ENCODE measurements at places on chromosomes 11 and 22.

DNA sequence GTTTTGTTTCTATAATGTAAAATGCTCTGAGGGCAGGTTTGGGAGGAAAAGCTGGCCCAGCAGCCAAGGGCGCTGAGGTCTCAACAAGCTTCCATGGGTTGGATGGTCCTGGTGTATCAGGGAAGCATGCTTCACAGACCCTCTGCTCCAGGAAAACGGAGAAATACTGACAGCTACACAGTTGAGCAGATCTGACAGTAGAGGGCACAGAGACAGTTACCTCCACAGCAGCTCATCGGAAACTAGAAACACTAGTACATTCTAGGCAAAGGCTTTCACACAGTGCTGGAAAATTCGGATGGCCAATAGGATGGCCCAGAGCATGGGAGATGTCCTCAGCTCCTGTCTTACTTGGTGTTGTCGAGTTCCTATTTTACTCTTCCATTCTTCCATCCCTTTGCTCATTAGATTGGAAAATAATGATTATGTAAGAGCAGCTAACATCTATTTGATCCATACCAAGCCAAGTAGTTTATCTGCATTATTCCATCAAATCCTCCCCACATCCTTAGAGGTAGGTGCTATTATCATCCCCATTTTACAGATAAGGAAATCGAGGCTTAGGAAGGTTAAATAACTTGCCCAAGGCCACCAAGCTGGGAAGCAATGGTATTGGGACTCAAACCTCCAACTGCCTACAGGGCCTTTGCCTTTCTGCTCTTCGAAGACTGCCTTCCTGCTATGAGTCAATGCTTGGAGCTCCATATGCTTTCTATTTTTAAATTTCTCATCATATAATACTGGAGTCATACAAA, 28.3 kb downstream of the LMO2 start:
- DNase-seq: no peak

DNA sequence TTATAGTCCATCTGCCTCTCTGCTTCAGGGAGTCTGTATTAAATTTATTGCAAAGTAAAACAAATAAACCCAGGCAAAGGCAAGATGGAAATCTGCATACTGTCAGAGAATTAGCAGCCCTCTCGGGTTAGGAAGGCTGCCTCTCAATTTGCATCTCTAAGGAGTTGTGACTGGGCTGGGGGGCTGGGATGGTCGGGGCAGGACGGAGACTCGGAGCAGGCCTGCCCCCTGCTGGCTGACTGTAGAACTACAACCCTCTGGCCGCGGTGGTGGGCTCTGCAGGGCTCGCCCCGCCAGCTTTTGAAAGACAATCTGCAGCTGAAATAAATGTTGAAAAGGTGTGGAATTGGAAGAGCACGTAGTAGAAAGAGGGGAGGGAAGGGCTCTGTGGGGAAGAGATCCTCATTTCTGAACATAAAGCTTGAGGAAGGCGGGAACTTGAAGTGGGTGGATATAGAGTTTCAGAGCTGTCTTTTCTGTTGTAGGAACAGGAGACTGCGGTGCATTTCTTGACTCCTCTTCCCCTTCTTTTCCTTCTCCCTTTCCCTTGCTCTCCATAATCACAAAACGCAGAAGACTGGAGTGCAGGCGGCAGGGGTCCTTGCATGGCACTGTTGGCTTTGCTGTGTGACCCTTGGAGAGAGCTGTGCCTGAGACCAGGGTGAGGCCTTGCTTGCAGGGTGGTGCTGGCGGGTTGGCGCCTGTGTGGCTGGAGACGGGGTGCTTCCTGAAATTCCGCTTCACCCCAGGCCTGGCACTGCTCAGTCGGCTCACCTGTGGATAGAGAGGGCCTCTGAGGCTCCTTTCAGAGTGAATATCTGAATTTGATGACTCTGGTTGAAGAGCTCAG, 22.6 kb upstream of the PKNOX2 start:
- peak; percentile 60 for DNase-seq

DNA sequence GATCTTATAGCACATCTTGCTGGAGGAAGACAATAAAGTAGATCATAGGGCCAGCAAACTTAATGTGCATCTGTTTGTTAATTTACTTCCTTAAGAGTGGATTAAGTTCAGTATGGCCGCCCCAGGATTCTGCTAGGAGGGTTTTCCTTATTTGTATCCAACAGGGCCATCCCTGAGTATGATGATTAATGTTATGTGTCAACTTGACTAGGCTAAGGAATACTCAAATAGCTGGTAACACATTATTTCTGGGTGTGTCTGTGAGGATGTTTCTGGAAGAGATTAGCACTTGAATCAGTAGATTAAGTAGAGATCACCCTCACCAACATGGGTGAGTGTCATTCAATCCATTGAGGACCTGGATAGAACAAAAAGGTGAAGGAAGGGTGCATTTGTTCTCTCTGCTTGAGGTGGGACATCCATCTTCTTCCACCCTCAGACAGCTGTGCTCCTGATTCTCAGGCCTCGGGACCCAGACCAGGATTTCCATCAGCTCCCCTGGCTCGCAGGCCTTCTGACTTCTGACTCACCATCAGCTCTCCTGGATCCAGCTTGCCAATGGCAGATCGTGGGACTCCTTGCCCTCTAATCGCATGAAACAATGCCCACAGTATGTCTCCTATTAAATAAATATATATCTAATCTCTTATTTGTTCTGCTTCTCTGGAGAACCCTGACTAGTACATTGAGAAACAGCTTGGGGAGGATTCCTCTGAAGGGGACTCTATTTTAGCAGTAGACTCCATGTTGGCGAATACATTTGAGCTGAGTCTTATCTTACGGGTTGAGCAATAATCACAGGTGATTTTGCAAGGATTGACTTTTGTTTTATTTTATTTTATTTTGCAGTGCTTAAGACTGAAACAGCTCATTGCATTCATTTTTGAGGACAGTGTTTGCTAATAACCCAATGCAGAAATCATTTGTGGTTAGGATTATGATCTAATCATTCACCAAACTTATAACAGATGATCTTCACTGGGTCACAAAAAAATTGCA, 9.0 kb upstream of the ZBTB44 start:
- no peak for DNase-seq

- DNase-seq: no peak
These were observed 14.0 kb downstream of the MYRF start for GRCh38 chr11:61766353-61766841.

DNA sequence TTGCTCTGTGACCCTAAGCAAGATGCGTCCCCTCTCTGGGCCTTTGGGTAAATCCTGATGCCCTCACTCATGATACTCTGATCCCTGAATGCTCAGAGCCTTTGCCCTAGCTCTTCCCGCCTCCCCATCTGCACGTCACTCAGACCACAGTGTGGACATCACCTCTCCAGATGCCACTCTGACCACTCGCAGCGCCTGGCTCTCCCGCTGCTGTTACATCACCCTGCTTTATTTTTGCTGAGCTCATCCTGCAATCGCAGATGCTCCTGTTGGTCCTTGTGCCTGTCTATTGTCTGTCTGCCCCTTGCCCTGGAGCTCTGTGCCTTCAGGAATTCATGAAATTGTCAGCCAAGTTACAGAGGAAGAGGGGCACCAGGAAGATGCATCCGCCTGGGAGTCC, 5.5 kb downstream of the OSM start:
- no peak for DNase-seq

DNA sequence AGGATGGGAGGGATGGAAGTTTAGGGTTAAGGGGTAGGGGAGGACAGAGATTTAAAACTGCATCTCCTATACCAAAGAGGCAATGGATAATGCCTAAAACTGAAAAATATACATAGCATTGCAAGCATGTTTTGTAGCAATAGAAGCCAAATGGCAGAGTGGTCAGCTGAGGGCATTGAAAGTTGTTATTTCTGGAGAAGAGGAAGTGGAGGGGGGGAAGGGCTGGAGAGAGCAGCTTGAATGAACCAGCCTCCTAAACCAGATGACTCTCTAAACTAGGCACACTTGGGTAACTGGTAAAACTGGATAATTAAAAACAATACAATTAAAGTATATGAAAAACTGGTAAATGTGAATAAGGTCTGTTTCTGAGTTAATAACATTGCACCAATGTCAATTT, 70.3 kb upstream of the TP53I11 start:
- DNase-seq: no peak

- no peak for DNase-seq
These were observed 277.8 kb downstream of the ST3GAL4 start for GRCh38 chr11:126633330-126633729.

Data from GM12891 (cell line).